Jurkat, Clone E6-1 (cell line): ENCODE measurements at places on chromosomes 1 and 21.

DNA sequence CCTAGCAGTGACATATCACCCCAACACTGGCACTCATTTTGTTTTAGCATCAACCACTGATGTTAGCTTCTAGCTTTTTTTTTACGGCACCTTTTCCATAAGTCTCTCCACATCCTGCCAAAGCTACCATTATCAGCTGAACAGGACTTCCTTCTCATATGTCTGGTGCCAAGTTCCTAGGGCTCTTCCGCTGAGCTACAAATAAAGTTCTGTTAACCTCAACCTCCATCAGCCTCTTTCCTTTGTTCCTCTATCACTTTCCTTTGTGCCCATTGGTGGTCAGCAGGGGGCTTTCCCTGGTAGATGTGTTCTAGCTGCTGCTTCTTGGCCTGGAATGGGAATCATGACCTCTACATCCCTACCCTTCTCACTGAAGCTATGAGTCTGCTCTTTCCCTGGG, 163.8 kb downstream of the FAF1 start:
- DNase-seq, result peak; percentile 65

DNA sequence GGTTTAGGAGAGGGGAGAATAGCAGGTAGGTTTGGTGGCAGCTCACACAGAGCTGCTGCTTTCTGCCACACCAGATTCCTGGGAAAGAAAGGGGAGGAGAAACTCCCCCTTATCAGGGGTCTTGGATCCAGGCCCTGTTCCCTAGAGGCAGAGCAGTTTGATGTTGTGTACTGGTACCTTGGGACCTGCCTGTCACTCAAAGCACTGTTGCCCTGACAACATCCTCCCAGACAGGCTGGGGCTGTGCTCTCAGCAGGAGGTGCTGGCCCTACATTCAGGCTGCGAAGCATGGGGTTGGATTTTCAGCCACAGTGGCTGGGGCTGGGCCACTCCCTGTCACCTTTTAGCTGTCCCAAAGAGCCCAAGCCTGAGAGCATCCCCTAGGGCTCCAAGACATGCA, 188.0 kb downstream of the GRIK3 start:
- DNase-seq, result no peak

GRCh38 chr21:36627242-36627641, 71.7 kb upstream of the SIM2 start:
- no peak for DNase-seq

DNA sequence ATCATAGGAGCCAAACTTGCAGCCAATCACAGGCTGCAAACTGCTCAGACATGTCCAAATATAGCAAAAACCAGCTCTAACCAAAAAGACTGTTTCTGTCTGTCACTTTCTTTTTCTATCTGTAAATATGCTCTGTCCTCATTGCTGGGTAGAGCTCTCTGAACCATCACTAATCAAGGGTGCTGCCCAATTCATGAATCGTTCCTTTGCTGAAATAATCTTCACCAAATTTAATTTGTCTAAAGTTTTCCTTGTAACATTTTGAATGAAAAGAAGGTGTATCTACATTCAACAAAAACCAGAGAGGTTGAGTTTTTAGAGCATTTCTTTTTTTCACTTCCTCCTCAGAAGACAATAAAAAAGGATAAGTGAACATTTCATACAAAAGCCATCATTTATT, 1221.7 kb upstream of the ADGRL2 start:
- DNase-seq, result no peak

- DNase-seq, result no peak
These were observed 46.0 kb upstream of the GUCA2A start for GRCh38 chr1:42210421-42211133.

DNA sequence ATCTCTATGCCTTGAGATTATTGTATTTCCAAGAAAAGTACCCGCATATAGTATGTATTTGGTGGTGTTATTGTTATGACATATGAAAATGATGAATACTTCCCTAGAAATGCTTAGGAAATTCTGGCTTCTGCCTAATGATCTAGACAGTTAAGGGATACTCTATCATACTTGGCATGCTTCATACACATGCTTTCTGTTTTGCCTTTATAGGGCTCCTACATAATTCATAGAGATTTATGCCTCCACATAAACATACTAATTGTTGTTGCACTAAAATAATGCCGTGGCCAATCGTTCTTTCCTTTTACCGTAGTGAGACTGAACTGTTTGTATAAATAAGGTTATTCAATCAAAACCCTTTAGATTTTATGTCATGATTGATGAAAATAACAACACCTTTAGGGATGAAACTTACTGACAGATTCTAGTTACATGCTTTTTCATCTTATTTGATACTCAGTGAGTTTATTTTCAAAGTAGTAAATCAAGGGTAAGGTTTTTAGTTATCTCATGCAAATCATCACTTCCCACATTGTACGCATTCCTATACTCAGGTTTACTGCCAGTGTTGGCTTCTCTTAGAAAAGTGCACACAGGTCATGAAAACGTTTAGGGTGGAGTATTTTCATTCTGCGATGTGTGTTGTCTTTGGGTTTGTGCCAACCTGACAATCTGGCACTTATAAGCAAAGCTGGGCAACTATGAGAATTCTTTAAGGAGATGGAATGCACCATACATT, 40.5 kb upstream of the SCYL3 start:
- no peak for DNase-seq

GRCh38 chr1:61270761-61271411, 188.5 kb downstream of the NFIA start:
- DNase-seq, result no peak

- no peak for DNase-seq
These were observed 31.0 kb upstream of the SELENON start for GRCh38 chr1:25768999-25769398.

DNA sequence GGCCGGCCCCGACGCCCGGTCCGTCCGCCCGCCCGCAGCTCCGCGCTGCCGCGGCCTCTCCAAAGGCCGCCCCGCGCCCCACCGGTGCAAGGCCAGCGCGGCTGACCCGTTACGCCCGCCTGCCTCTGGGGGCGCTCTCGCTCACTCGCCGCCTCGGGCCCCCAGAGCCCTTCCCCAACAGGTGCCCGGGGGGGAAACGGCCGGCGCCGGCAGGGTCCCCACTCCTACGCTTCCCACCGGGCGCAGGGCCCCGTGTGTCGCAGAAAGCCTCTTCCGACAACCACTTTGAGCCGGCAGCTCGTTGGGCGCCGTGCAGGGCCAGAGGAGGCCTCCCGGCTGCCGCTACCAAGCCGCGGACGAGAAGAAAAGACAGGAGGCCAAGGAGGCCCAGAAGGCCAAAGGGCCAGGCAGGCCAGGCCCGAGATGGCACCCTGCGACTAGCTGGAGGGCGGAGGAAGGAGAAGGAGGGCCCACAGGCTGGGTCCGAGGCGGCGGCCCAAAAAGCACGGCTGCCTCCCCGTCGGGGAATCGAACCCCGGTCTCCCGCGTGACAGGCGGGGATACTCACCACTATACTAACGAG, 64.9 kb upstream of the FCGR2A start:
- peak; percentile 47 for DNase-seq

GRCh38 chr1:19432943-19433718, 52.2 kb downstream of the CAPZB start:
- no peak for DNase-seq

GRCh38 chr1:169515641-169516040, 29.9 kb upstream of the SLC19A2 start:
- DNase-seq, result no peak

GRCh38 chr1:190949939-190950338, 472.3 kb upstream of the BRINP3 start:
- DNase-seq, result no peak

DNA sequence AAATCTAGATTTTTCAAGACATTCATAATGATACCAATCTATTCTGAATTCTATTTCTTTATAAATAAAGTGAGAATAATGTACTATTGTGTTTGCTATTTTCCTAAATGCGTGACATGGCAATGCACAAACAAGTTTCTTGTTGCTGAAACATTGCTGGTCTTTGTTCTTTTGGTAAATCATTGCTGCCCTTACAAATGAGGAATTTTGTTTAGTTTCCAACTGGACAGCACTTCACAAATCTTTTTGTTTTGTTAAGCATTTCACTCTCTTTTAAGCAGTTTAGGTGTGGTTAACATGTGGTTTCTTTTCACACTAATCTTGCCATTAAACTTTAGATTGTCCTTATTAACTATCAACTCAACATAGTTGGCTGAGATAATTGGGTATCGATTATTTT, 94.6 kb downstream of the LRRC7 start:
- no peak for DNase-seq

DNA sequence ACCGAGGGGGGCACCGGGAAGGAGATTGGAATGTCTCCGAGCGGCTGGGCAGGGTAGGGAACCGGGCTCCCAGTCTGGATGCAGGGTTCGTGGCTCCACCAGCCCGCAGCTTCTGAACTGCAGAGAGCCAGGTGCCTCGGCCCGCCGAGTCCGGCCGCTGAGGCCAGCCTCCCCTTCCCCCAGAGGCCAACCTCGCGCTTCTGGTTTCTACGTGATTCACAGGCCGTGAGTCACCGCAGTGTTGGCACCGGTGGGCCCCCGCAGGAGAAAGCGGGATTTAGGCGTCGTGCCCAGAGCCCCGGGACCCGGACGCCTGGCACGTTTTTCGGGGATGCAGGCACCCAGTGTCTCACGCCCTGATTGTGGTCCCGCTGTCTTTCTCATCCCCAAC, 458 bp downstream of the CRABP2 start:
- no peak for DNase-seq

- no peak for DNase-seq
These were observed 59.0 kb downstream of the NFASC start for GRCh38 chr1:204929487-204930154.

GRCh38 chr1:43042127-43042526, 83.5 kb upstream of the SLC2A1 start:
- no peak for DNase-seq

DNA sequence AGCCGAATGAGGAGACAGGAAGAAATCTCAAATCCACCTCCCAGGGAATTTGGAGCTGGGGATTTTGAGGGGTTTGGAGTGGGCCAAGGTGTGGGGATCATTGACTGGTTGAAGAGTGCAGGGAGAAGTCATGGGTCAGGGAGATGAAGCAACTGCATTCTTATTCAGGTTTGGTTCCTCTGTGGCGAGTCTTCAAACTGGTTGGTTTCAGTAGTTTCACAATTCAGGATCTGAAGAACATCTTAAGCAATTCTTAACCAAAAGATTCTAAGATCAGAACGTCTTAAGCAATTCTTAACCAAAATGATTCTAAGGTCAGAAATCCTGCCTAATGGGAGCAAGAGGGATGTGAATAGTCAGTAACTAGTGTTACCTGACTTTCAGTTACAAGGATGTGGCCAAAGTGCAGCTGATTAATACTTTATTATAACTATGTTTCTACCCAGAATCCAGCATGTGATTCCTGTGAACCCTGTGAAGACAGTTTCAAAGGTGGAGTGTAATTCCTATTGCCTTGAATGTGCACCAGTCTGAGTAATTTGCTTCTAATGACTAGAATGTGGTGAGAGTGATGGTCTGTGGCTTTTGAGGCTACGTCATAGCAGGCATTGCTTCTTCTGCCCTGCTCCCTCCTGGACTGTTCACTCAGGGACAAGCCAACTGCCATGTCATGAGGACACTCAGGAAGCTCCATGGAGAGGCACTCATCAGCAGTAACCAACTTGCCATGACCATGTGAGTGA, 61.2 kb downstream of the OLFML3 start:
- DNase-seq, result no peak

DNA sequence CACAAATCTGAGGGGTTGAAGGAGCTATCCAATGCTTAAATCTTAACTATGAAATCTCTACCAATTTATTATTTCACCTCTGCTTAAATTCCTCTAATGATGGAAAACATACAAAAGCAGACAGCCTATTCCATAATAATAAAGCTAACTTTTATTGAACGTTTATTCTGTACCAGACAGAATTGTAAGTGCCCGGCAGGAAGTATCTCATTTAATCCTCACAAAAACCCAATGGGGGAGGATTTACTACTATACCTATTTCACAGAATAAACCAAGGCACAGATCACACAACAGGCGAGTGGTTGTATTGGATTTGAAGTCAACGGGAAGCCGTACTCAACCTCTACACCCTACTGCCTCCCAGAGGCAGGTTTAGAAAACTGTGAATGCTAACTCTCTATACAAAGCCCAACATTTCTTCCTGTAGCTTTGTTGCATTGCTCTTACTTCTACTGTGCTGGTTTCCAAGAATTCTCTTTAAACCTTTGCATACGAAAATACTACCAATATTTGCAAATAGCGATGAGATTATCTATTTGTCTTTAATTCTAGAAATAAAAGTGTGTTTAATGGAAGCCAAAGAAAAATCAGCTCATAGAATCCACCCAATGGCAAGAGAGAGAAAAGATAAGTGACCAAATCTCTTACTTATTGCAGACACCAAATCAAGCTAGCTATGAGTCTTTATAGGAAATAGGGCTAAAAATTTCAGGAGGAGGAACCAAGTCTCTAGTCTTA, 33.5 kb upstream of the C1orf53 start:
- peak; percentile 55 for DNase-seq

- DNase-seq, result no peak
These were observed 471 bp downstream of the POLR3C start for GRCh38 chr1:145824499-145824842.

GRCh38 chr21:32538147-32538792, 47.1 kb downstream of the TCP10L start:
- DNase-seq, result peak; percentile 84

GRCh38 chr1:87894062-87894461, 565.4 kb downstream of the LMO4 start:
- peak; percentile 46 for DNase-seq

- DNase-seq, result no peak
These were observed 90.3 kb downstream of the WLS start for GRCh38 chr1:68142036-68142435.

DNA sequence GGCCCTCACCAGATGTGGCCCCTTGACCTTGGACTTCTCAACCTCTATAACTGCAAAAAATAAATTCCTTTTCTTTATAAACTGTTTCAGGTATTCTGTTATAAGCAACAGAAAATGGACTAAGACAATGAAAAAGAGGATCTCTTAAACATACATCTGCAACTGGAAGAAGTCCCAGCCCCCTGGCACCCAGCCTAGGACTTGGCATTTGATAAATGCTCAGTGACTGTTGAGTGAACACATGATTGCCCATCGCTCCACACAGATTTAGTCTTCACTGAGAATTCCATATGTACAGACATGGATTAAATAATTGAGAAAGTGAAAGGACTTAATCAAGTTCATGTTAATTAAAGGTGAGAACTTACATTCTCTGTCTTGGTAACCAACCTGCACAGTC, 344.9 kb upstream of the RUNX1 start:
- no peak for DNase-seq

GRCh38 chr1:227768125-227768439, 32.8 kb downstream of the SNAP47 start:
- no peak for DNase-seq

- DNase-seq, result no peak
These were observed 29.7 kb downstream of the TRIM11 start for GRCh38 chr1:228376651-228377631.

- no peak for DNase-seq
These were observed 24.8 kb downstream of the F11R start for GRCh38 chr1:160996178-160996577.

- no peak for DNase-seq
These were observed 102.2 kb downstream of the COL24A1 start for GRCh38 chr1:86054396-86054795.

GRCh38 chr1:22830041-22830566, 119.5 kb downstream of the EPHB2 start:
- DNase-seq, result no peak

- DNase-seq, result no peak
These were observed 537.1 kb downstream of the AJAP1 start for GRCh38 chr1:5191470-5191869.
